ENCODE measurements at places on chromosomes 1 and 21.

DNA sequence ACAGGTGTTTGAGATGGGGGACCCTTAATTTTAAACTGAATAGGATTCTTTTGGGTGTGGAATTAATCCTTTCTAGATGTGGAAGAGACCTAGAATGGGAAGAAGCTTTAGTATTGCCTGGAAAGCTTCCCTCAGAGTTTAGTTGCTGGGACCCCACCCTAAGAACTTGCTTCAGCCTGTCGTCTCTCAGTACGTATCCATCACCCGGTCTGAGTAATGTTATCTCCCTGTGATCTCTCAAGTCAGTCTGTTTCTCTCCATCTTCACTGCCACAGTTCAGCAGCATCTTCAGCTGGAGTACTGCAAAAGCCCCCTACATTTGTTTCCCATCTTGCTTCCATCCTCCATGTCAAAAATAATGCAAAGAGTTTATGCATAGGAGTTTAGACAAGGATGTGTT is 28.9 kb downstream of the CNST start:
- DNase-seq = no peak

DNA sequence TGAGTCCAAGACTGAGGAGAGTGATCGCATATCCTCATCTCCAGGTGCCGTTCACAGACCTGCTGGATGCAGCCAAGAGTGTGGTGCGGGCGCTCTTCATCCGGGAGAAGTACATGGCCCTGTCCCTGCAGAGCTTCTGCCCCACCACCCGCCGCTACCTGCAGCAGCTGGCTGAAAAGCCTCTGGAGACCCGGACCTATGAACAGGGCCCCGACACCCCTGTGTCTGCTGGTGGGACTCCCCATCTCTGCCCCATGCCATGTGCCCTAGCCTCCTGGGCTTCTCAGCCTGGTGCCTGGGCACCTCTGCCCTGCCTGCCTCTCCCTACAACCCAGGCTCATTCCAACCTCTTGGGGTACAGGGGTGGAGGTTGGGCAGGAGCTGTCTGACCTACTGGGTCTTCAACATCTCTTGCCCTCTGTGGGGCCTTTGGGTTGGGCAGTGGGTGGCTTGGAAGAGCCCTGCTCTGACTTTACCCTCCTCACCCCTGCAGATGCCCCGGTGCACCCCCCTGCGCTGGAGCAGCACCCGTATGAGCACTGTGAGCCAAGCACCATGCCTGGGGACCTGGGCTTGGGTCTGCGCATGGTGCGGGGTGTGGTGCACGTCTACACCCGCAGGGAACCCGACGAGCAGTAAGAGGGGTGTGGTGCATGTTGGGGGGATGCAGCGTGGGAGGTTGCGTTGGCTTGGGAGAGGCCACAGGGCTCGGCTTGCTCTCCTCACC is 7.2 kb downstream of the AMPD2 start:
- DNase-seq = no peak

- DNase-seq = no peak
Measured at GRCh38 chr1:10378081-10378841, 20.6 kb upstream of the PGD start.

- no peak for DNase-seq
Measured at GRCh38 chr1:161039546-161039945, 782 bp upstream of the TSTD1 start.

DNA sequence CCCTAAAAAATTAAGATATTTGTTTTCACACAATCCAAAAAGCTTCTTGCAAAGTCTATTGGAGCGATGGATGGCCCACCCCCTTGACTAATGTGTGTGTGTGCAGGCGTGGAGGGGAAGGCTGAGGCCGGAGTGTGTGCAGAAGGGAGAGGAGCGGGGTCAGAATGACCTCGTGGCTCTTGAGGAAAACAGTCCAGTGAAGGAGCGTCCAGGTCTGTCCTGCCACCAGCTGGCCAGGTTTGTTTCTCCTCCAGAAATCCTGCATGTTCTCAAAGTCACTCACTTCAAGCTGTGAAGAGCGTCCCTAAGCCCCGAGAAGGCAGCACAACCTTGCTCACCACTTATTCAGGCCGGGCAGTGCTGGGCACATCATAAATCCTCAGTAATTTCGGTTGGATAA is 69.5 kb upstream of the SSX2IP start:
- DNase-seq = no peak

GRCh38 chr1:86517336-86517735 is 29.5 kb upstream of the CLCA4 start:
- DNase-seq = no peak

DNA sequence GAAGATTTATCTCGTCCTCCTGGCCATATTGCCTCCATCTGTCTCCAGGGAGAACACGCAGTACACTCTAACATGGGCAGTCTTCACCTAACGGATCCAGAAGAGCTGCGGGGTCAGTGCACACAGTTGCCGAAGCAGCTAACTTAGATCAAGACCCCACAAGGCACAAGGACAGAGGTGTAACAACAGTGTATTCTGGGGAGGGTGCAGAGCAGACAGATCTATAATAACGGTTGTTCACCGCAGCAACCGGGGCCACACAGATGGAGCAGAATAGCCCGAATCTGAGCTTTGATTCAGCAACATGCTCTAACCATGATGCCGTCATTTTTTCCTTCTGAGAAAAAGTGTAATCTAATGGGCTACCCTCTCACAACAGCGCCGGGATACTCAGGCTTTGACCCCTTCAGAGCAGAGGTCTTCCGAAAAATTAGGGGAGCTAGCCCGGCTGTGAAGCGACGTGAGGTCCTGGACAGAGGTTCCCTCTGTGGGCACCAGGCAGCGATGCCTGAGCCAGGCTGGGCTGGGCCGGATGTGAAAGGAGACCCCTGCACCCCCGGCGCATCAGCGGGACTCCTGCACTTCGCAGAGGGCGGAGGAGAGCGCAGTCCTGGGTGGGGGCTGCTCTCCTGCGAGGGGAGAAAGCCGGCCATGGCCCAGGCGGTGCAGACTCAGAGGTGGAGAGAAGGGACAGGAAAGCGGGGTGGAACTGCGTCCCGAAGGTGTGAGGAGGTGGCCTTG is 57.5 kb downstream of the BCL9 start:
- DNase-seq = no peak

GRCh38 chr1:13781228-13781627 is 81.2 kb downstream of the PRDM2 start:
- no peak for DNase-seq

GRCh38 chr1:153667439-153667838 is 3.4 kb downstream of the ILF2 start:
- no peak for DNase-seq

- DNase-seq = no peak
Measured at GRCh38 chr1:48947761-48948537, 171.3 kb upstream of the BEND5 start.

- no peak for DNase-seq
Measured at GRCh38 chr1:30409476-30410152, 313.8 kb downstream of the MATN1 start.

DNA sequence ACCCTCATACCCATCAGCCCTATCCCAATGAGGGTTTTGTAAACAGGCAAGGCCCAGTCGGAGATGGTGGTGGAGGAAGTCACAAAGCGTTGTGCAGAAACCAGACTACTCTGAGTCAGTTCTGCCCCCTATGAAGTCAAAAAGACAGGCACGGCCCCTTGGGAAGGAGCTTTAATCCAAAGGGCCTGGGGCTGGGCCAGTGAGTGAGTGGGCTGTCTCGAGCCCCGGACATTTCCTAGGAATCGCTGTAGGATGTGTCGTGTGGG is 442 bp upstream of the AHCYL1 start:
- DNase-seq = no peak

- DNase-seq = no peak
Measured at GRCh38 chr1:94672001-94672400, 130.4 kb upstream of the F3 start.

- DNase-seq = no peak
Measured at GRCh38 chr1:92752719-92753118, 32.2 kb downstream of the EVI5 start.

GRCh38 chr1:210621712-210622111 is 293.0 kb downstream of the HHAT start:
- DNase-seq = no peak

DNA sequence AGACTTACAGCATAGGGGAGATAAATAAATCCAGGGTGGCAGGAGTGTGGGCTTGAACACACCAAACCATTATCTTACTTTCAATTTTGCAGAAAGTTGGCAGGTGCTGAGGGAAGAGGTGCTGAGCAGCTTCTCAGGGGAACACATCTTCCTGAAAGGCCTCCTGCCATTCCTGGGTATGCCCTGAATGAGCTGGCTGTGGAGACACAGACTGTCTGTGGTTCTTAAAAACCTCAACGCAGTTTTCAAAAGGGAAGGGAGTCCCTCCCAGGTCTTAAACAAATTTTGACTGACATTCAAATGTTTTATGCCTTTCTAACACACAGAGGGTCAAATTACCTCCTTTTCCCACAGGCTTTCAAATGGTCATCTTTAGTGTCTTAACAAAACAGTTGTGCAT is 166.9 kb downstream of the TNFSF18 start:
- no peak for DNase-seq

DNA sequence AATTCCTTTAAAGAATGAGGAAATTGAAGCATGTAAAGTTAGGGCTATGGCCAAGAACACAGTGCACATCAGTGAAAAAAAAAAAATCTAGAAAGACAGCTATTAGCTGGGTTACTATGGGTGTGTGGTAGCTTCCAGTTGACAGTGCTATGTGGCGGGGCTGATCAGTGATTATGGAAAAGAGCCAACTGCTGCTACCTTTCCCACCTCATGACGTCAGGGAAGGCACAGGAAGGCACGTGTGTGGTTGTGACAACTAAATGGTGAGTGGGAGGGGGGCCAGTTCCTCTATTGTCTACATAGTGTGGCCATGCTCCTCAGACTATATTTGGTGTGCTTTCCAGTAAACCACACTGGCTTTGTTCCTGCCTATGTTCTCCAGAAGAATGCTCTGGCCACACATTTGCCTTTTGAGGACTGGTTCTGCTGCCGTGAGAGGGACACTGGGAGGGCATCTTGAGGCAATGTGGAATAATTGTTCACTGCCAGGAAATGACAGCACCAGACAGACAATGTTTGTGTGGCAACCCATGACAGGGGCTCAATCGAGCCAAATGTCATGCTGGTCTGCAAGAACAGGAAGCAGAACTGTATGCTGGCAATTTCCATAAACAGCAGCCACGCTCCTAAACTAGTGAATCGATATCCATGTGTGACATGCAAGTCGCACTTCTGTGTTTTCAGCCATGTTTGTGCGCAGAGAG is 3.0 kb upstream of the SDE2 start:
- peak; percentile 71 for DNase-seq

GRCh38 chr1:20735581-20736111 is 3.1 kb upstream of the SH2D5 start:
- DNase-seq = no peak

DNA sequence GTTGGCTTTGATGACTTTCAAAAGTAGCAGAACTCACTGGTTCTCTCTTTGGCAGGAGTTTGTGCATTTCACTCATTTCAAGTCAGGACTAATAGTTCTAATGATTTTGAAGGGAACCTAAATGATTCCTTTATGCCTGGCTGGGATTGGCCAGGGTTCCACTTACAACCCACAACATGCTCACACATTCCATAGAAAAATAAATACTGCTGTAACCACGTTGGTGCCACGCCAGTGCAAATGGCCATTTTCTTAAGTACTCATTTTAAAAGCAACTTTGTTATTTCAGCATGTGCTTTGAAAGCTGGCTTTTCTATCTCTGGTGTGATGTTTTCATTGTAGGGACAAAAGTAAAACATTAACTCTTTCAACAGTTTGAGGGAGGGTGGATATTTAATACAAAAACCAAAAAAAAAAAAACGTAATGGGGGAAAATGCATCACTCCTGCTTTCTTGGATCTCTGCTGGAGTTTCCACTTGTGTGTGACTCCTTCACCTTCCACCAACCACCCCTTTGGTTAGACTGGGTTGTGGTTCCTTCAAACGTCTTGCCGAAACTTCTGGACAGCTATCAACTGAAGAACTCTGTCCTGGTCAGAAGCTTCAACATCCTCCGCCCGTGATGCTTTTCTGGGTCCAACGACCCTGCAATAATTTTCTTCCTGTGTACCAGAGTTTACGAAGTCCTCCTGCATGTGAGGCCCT is 300.4 kb upstream of the RUNX1 start:
- no peak for DNase-seq

- DNase-seq = no peak
Measured at GRCh38 chr1:83689921-83690868, 308.7 kb downstream of the TTLL7 start.
